SJCRH30 (cell line): ENCODE measurements at places on chromosomes 4 and X.

DNA sequence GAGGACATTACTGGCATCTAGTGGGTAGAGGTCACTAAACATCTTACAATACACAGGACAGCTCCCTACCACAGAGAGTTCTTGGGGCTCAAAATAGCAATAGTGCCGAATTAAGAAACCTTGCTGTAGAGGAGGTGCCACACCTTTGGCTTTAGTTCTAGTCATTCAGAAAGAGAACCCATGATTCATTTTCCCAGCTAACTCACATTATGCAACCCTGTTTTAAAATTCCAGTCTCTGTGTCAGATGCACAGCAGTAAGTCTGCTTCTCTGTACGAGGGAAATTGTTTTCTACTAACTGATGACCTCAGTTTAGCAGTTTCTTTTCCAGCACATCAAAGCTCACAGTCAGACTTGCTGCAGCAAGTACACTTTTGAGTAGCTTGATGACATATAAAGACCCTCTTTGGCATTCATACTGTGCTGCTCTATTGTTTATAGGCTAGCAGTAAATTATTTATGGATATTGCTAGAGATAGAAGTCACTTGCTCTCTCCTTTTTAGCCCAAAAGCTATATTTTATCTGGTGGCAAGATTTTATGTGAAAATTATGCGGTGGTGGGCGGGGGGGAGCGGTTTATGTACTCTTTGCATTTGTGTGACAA, 487.8 kb upstream of the MAGEB18 start:
- DNase-seq = no peak

- DNase-seq = no peak
Observed at GRCh38 chr4:183348706-183349659, 26.8 kb upstream of the CLDN24 start.

GRCh38 chrX:134745636-134746409, 87.6 kb upstream of the PLAC1 start:
- DNase-seq = no peak

GRCh38 chr4:174358829-174359228, 75.1 kb downstream of the CEP44 start:
- DNase-seq = no peak

- peak; percentile 18 for DNase-seq
Observed at GRCh38 chr4:63556332-63556731, 852.9 kb downstream of the TECRL start.

- no peak for DNase-seq
Observed at GRCh38 chrX:10079231-10079630, 77.5 kb upstream of the CLCN4 start.

DNA sequence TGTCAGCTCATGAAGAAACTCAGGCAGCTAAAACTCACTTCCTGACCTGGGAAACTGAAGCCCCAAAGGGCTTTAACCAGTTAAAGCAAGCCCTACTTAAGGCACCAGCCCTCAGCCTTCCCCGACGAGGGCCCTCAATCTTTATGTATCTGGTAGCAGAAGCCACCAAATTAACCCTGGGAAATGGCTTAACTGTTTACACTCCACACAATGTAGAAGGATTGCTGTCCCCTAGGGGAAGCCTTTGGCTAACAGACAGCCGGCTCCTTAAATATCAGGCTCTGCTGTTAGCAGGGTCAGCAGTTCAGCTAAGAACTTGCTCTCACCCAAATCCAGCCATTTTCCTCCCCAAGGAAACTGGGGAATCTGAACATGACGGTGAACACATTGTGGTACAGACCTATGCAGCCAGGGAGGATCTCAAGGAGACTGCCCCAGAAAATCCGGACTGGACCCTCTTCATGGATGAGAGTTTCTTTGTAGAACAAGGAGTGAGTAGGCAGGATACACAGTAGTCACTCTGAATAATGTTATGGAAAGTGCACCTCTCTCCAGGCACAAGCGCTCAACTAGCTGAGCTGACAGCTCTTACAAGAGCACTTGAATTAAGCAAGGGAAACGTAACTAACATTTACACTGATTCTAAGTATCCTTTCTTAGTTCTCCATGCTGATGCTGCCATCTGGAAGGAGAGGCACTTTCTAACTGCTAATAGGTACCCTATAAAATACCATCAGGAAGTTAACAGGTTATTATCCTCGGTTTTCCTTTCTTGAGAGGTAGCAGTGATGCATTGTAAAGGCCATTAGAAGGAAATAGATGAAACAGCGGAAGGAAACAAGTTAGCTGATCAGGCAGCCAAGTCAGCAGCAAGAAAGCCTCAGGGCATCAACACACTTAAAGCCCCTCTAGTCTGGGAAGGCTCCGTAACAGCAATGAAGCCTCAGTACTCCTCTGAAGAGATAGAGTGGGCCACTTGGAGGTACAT, 9.6 kb upstream of the NAF1 start:
- no peak for DNase-seq
